Aorta (tissue), 5 donors: ENCODE measurements at places on chromosomes 3 and 15. TPM values are rescaled to one million over a fixed set of nuclear protein-coding genes. Genes with fewer than 3 reads are reported as not detected.

DNA sequence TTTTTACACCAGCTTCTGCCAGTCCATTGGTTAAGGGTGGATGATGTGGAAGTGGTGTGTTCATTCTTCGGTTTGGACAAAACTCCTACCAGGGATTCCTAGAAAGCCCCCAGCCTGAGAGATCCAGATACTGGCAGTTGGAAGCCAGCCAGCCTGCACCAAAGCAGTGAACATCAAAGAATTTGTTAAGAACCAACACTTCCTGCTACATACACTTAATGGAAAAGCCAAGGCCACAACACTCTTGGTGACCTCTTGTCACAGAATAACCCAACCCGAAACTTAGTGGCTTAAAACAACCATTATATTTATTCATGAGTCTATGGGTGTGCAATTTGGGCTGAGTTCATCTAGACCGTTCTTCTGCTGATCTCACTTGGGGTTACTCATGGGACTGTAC, 42.9 kb upstream of the ADAMTS9 start:
- DNase-seq = no peak

DNA sequence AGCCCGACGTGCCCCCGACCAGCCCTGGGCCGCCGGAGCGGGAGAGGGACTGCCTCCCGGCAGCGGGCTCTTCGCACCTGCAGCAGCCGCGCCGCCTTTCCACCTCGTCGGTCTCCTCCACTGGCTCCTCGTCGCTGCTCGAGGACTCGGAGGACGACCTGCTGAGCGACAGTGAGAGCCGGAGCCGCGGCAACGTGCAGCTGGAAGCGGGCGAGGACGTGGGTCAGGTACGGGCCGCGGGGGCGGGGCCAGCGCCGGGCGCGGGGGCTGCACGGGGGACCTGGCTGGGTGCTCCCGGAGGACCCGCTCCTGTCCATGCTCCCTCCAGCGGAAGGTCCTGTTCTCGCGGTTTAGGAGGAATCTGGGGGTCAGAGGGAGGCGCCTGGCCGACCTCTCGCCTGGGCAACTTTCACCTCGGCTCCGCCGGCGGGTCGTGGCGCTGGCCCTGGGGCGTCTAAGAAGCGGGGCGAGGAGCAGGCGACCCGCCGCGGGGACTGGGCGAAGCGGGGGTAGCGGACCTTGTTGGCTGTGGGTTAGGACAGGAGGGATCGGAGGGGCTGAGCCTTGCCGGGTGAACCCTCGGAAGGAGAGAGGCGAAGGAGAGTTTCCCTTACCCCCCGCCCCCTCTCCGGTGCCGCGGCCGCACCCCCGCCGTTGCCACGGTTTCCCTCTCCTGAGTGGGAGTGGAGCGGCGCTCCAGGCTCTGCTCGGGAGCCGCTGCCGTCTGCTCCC, 682 bp downstream of the ITPKA start:
- DNase-seq = peak; percentile 81

GRCh38 chr15:30918366-30918765, 14.7 kb downstream of the FAN1 start:
- DNase-seq = no peak

DNA sequence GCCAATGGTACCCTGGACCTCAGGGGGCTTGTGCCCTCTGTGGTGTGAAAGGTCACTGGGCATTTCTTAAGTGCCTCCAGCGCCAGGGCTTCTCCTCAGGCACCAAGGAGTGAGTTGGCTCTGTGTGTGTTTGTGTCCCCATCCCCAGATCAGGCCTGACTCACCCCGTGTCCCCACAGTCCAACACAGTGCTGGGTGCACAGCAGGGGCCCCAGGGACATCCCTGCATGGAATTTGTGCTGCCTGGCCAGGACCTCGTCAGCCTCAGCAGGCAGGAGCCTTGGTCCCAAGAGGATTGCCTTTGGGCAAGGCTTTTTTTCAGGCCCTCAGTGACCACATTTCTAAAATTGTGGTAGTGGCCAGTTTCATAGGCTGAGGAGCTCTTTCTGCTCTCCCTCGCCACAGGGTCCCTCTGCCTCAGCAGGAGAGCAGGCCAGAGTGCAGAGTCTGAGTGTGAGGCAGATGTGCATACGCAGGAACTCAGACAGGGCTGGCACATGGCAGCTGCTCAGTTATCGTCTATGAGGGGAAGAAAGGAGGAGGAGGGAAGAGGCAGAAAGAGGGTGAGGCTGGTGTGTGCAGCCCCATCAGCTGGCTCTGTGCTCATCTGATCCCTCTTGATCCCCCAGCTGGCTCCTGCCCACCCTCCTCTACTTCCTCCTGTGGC, 215.6 kb downstream of the RPLP1 start:
- peak; percentile 81 for DNase-seq

GRCh38 chr3:140953028-140953960, 11.7 kb downstream of the SLC25A36 start:
- DNase-seq = no peak

DNA sequence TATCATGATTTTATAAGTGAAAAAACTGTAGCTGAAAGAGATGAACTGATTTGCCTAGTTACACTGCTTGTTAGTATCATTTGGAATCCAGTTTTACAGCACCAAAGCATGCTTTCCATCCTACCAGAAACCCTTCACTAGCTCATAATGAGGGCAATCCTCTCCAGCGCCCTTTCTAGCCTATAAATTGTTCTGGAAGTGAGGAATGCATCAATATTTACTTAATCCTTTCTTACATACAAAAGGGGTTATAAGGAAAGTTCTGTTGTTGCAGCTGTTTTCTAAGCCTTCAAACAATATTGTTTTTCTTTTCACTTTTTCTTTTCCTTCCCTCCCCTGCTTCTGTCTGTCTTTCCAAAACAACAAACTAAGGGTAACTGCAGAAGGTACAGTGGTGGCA, 11.0 kb upstream of the PCCB start:
- DNase-seq = no peak

GRCh38 chr3:187744169-187745151, 808 bp downstream of the BCL6 start:
- DNase-seq = peak; percentile 82

- no peak for DNase-seq
These were observed 295.6 kb downstream of the ZBBX start for GRCh38 chr3:167084545-167084944.

DNA sequence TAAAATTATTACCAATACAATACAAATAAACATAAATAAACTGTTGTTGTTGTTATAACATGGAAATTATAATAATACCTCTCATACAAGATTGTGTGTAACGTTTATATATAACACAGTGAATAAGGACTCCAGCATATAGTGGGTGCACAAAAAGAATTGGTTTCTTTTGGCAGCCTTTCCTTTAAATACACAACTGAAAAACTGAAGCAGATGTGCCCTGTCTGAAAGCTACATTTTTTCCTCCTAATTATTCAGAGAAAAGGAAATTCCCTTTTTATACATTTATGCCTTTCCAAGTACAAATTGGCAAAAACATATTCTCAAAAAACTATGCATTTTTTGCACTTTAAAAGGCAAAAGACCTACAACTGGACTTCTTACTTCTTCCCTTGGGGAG, 928.9 kb upstream of the NR2F2 start:
- no peak for DNase-seq

CCNDBP1 gene
- 60.7 TPM for total RNA-seq
